ENCODE measurements at places on chromosomes 2 and 18. TPM values are rescaled to one million over a fixed set of nuclear protein-coding genes. Genes with fewer than 3 reads are reported as not detected.

DNA sequence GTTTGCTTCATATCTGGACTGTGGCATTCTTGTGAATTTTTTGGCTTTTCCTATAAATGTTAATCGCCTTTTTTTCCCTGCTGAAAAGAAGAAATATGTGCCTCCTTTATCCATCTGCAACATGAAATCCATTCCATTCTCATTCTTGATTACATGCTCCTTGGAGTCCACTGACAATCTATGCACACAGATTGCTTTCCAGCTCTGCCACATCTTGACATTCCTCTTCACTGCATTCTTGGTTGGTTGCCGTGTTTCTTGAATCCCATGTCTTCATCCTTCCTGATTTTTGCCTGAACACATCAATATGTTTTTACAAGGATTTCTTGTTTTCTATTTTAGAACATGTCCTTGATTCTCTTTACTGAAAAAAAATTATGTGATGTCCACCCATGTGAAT, 26.7 kb upstream of the BIRC6 start:
- no peak for DNase-seq

- no peak for DNase-seq
Measured at GRCh38 chr2:30193104-30193681, 38.1 kb upstream of the LBH start.

DNA sequence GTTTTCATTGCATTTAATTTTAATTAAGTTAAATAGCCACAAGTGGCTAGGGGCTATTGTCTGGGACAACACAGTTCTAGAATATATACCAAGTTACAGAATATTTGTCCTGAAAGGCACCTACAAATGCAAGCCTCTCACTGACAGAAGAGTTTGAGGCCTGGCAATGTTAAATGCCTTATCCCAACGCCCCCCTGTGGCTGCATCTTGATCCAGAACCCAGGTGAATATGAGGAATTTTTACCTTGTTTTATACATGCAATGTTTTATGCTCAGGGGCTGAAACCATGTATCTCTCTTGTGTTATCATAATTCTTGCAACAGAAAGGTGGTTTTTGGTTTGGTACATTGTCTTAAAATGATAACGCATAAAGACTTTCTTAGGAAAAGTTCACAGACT, 71.8 kb upstream of the SEC11C start:
- peak; percentile 31 for DNase-seq

Gene MROH2A
- total RNA-seq: not detected

Gene ACTR1B
- 81.1 TPM for total RNA-seq

- no peak for DNase-seq
Measured at GRCh38 chr2:66036948-66037347, 398.0 kb upstream of the MEIS1 start.

GRCh38 chr2:128556089-128556488, 237.4 kb upstream of the HS6ST1 start:
- DNase-seq: no peak

Gene CNTNAP5
- not detected for total RNA-seq
